ENCODE measurements at places on chromosomes 3 and 15. TPM values are rescaled to one million over a fixed set of nuclear protein-coding genes. Genes with fewer than 3 reads are reported as not detected.

The GPR87 gene
- total RNA-seq: not detected

The ZNF385D gene
- total RNA-seq: 2.0 TPM

The TMEM45A gene
- total RNA-seq: 27.1 TPM

The SKOR1 gene
- 0.19 TPM for total RNA-seq

The PIK3CA gene
- total RNA-seq: 23.6 TPM

The SMCO1 gene
- not detected for total RNA-seq

The THAP10 gene
- 2.1 TPM for total RNA-seq

The ST3GAL6 gene
- 4.9 TPM for total RNA-seq

The GRIP2 gene
- total RNA-seq: not detected

All from aortic smooth muscle cell (primary cell).